Foreskin keratinocyte (primary cell): ENCODE measurements at places on chromosomes 6 and 20. TPM values are rescaled to one million over a fixed set of nuclear protein-coding genes. Genes with fewer than 3 reads are reported as not detected.

KCNK5 gene
- total RNA-seq = 0.04 TPM in 1 of 2 replicates, not detected in the other

RIMS4 gene
- total RNA-seq = not detected in 2 replicates

SALL4 gene
- 0.32 and 0.68 TPM in 2 replicates for total RNA-seq

FAM83B gene
- total RNA-seq = 42.6 and 44.2 TPM in 2 replicates

LTB gene
- total RNA-seq = 0.92 and 1.4 TPM in 2 replicates

CD24 gene
- total RNA-seq = 251 and 321 TPM in 2 replicates
